A549 (cell line): ENCODE measurements at places on chromosomes 16 and 17.

DNA sequence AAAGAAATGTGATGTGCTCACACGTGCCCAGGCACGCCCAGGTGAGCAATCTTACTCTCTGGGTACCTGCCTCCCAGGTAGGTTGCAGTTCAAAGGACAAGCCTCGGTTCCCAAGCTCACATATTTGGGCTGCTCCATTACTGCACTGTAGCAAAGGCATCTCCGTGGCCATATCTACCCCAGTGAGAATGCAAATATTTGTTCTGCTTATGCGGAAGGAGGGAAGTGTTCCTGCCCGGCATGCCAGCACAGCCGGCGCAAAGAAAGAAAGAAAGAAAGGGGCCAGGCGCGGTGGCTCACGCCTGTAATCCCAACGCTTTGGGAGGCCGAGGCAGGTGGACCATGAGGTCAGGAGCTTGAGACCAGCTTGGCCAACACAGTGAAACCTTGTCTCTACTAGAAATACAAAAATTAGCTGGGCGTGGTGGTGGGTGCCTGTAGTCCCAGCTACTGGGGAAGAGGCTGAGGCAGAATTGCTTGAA lies 30.7 kb downstream of the SLC43A2 start:
- no peak for DNase-seq

DNA sequence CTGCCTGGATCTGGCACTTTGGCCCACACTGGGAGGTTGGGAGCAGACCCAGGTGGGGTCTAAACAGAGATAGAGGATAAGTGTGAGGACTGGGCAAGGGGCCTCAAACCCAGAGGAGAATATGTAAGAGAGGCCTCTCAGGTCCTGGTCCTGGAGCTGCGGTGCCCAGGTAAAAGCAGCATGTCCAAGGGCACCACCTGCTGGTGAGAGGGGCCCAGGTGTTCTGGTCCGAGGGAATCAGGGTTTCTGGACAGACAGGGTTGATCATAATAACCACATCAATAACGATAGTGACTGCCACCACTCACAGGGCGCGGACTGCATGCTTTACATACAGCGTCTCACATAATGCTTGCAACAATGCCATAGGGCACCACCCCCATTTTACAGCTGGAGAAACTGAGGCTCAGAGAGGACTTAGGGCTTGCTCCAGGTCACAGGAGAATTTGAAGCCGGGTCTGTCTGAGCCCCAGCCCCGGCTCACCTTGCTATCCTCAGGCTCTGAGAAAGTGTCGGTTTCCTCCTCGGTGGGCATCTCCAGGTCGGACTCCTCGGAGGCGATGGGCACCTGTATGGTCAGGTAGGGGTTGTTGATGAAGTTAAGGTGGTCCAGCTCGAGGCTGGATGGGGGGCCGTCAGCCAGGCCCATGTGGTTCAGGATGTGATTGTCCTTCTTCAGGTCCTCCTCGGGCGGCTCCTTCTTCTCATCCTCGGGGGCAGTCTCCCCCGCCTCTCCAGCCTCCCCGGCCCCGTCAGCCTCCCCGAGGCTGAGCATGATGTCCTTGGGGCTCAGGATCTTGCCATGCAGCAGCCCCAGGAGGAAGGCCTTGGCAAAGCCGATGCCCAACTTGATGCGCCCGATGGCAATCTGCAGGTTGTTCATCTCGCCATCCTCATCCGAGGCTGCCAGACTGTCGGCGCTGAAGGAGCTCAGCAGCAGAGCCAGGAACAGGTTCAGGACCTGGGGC lies 19.1 kb upstream of the CD79B start:
- DNase-seq = peak; percentile 74

- no peak for DNase-seq
These were observed 46.9 kb downstream of the NFATC3 start for GRCh38 chr16:68131813-68132706.

GRCh38 chr17:17749921-17750320 lies 68.7 kb downstream of the RAI1 start:
- peak; percentile 81 for DNase-seq

DNA sequence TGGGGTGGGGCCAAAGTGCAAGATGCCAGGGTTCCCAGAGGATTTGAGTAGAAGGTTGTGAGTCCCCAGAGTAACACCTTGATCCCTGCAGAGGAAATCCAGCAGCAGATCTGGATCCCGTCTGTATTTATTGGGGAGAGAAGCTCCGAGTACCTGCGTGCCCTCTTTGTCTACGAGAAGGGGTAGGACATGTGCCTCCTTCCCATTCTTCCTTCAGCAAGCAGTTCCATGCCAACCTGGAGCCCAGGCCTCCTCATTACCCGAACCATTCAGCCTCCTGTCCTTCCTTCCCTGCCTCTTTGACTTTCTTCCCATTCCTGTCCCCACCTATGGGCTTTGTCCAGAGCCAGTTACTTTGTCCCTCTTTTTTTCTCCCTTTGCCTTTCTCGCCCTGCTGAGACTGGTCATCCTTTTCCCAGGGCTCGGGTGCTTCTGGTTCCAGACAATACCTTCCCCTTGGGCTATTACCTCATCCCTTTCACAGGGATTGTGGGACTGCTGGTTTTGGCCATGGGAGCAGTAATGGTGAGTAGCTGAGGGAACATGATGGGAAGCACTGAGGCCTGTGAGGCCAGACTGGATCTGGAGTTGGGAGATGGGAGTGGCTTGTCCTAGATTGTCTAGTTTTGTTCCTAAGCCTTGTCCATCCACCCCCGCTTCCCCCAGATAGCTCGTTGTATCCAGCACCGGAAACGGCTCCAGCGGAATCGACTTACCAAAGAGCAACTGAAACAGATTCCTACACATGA lies 2.9 kb downstream of the RNF167 start:
- no peak for DNase-seq

DNA sequence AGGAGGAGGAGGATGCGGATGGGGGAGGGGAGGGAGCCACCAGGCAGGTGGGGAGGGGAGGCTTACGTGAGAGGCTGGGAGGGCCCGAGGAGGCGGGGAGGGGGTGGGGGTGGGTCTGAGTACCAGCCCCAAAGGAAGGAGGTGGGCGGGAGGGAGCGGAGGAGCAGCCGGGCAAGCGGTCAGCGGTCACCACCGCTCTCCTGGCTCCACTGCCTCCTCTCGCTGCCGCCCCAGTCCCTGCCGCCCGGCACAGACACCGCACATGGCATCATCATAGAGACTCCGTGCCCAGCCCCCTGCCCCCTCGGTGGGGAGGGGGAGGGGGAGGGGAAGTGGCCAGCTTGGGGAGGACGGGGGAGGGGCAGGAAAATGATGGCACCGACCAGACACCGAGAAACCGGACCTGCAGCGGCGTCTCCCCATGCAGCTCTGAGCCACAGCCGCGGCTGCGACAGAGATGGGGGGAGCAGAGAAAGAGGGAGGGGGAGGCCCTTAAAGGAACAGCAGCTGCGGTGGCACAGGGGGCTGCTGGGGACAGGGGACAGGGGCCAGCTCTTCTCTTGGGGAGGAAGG lies at the start of gene TLCD3B:
Gene TLCD3B (minus strand): TSS at position 431 of the 573 bp plus-strand sequence. CDS start 744 bp downstream, outside the sequence.
- DNase-seq = no peak

GRCh38 chr16:58492066-58492465 lies 7.9 kb upstream of the NDRG4 start:
- DNase-seq = no peak

DNA sequence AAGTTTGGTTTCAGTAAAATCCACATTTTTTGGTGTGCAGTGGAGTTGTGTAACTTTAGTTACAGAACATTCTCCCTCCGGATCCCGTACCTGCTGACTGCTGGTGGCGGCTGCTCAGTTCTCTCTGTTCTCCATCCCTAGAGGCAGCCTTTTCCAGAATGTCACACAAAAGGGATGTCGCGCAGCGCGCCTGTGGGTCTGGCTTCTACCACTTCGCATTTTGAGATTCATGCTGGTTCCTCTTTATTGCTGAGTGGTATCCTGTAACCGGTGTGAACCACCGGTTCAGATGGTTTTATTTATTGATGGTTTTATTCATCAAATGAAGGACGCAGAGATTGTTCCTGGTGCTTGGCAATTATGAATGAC lies 981 bp upstream of the CEP131 start:
- DNase-seq = no peak

GRCh38 chr16:12917246-12917645 lies 15.8 kb downstream of the SHISA9 start:
- DNase-seq = no peak

- DNase-seq = no peak
These were observed 26.1 kb downstream of the MNT start for GRCh38 chr17:2374549-2375285.

- DNase-seq = no peak
These were observed 77.1 kb downstream of the SDK2 start for GRCh38 chr17:73566905-73567782.

DNA sequence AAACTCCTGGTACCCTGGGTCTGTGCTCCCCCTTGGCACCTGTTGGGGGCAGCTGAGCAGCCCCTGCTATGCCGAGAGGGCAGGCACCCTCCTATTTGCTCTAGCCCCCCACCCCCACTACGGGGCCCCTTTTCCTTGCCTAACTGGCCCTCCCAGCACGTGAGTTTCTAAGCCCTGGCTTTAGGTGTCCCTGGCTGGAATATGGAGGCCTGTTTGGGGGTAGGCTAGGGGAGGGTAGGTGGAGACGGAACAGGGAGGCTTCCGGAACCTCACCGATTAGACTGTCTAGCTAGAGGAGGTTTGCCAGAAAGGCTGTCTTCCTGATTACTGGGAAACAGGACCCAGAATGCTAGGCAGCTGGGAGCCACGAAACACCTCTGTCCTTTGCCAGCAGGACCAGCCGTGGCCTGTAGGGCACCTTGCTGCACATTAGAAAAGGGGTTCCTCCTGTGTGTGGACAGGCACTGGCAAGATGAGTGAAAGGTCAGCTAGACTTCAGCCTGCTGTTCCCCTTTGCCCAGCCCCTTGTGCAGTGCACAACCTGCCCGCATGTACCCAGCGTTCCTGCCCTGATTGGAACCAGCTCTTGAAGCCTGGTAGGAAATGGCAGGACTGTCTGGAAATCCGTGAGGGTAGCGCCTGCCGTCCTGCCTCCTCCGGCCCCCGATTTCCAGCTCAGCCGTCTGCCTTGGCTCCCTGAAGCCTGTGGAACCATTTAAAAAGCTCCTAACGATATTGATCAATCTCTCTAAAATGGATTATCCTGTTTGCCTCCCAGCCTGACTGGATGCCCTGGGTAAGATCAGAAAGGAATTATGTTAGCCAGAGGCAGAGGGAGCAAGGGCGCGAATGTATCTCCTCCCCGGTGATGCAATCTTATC lies 83.4 kb upstream of the GSE1 start:
- DNase-seq = no peak

DNA sequence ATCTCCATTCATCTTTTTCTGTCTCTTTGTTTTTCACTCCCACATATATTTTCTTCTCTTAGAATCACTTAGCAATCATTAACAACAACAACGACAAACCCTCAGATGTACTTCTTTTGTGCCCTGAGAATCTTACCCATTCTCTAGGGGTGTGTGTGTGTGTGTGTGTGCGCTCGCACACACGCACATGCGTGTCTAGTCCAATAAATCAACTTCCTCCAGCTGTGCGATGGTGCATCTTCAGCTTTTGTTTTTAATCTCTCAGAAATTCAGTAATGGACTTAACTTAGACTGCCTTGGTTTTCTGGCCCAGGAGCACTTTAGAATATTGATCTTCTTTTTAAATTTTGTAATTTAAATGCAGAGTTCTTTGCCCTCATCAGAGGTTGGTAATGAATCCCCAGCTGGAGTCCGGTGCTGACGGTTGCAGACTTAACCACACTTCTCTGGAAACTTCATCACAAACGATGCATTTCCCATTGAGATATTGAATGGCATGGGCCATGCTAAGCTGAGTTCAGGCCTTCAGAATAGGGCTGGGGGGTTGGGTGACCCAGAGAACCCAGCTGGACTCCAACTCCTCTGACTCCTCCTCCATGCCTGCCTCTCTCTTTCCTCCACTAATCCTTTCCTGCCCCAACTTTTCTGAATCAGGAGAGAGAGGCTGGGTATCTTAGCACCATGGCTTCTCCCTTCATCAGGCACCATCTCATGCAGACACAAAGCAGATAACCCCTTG lies 193.9 kb downstream of the ZNF18 start:
- DNase-seq = no peak

- DNase-seq = no peak
These were observed 1.1 kb upstream of the DNAJC7 start for GRCh38 chr17:42018339-42018738.

DNA sequence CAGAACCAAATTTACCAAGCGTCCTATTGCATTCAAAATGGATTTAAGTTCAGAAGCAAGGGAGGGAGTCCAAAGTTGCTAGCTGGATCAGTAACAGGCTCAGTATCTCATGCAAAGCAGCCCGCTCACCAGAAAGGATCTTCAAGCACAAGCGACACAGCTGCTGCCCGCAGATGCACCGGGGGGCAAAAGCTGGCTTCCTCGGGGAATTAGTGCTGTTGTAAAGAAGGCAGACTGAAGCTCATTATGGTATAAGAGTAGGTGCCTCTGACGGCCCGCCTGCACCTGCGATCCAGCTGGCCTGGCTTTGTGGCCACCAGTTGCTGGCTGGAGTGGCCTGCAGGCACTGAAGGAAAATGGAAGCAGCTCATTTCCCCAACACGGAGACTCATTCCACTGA lies 128.4 kb upstream of the RCVRN start:
- no peak for DNase-seq
